IPS DF 6.9 (cell line): ENCODE measurements at places on chromosomes 12 and 14.

- no peak for DNase-seq
Observed at GRCh38 chr14:85533861-85534291, 3.9 kb downstream of the FLRT2 start.

GRCh38 chr12:89576572-89577220, 50.8 kb upstream of the POC1B start:
- DNase-seq: no peak

DNA sequence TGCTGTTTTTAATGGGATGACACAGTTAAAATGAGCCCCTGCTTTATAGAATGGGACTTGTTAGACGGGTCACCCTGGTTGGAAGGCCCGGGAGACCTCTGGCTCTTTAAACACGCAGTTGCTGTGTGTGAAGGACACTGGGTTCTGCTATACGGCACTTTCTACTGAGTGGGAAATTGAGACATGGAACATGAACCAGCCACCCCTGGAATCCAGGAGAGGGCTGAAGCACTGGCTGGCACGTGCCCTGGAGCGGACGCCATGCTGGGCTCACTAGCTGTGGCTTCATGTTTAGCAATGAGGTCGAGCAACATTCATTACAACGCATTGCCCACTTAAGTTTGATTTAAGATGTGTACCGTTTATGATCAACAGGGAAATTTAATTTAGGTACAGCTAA, 23.9 kb downstream of the CACNA1C start:
- DNase-seq: no peak

DNA sequence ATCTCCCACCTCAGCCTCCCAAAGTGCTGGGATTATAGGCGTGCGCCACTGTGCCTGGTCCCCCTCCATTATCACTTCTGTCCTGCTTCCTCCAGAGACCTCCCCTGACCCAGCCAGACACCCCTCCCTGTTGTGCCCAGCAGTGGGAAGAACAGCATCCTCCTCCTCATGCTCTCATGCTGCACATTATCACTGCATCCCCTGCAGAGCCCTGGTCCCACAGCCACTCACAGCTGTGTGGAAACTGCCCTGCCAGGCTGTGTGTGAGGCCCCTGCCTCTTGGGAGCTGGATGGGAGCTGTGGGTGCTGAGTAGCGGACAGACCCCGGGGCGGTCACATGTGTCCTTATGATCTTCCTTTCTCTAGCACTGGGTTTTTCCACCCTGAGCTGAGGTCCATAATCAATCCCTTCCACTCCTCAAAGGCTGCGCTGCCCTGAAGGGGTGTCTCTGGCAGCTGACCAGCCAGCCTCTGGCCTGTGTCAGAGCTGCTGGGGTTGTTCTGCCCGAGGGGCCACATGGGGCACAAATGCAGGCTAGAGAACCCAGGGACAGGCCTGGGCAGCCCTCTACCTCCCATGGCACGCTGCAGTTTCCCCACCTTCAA, 9.2 kb downstream of the HIP1R start:
- no peak for DNase-seq

DNA sequence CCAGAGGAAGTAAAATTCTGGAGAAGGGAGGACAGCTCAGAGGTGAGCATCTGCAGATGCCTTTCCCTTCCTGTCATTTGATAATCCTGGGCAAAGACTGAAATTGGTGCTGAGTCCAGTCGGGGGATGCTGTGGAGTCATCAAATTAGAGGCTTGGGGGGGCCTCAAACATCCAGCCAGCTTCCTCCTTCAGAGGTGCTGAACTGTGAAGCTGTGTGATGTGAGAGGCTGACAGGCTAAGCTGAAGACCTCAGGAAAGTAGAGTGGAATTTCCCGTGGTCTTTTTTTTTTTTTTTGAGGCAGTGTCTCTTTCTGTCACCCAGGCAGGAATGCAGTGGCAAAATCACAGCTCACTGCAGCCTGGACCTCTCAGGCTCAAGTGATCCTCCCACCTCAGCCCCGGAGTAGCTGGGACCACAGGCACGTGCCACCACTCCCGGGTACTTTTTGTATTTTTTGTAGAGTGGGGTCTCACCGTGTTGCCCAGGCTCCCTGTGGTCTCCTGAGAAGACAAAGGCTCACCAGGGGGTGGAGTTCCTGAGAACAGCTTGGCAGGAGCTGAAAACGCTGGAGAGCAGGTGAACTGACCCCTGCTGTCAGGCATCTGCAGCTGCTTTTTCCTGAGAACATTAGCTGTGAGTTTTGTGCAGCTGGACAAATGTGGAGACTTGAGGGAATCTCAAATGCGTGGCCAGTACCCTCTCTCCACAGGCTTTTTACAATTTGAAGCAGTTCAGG, 6.1 kb upstream of the TCL1B start:
- no peak for DNase-seq

DNA sequence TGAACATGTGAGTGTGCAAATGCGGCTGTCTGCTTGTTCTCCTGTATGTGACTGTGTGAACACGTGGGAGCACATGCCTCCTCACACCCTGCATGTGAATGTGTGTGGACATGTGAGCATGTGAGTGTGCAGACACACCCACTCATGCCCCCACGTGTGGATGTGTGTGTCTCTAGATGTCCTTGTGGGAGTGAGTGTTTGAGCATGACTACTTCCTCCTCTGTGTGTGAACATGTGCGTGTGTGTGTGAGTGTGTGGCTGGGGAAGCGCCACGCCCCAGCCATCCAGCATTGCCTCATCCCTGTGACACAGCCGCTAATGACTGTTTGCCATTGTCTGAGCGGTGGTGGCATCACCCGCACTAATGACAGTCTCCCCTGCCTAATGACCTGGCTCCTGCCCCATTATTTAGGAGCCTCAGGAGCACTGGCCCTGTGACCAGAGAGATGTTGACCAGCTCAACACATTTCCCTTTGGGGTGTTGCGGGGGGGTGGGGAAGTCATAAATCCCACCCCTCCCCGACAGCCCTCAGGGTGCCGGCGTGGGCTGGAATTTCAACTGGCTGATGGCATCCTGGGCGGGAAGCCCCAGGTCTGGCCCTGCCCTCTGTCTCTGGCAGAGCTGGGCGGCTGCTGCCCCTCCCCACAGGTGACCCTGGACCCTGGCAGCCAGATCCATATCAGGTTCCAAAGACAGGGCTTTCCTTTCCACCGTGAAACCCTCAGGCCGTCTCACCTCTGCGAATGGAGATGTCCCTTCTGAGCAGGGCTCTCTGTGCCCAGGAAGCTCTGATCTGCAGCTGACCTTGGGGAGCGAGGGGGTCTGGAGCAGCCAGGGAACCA, 11.5 kb upstream of the KRT80 start:
- DNase-seq: no peak

DNA sequence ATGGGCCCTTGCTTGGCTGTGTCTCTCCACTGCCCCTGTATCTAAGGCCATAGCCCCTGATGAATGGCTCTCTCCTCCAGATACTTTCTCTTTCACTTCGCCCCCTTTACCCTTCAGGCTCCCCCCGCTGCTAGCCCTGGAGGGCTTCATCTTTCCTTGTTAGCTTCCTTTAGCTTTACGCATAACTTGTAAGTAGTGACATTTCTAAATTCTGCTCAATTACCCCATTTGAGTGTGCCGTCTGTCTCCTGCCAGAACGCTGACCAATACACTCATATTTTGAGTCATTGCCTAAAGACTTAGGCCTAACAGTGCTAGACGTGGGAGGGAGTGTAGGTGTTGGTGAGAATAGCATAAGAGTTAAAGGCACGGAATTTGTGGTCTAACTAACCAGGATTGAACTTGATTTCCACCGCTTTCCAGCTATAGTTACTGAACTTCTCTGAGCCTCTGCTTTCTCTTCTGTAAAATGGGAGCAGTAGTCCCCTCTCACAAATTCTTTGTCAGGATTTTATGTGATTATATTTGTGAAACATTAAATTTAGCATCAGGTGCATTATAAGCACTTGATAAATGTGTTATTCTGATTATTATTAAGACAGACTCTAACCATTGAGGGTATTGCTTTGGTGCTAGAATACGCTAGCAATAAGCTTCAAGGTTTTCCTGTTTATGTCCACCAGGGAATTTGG, 129.3 kb downstream of the ZFP36L1 start:
- DNase-seq: no peak

- DNase-seq: no peak
Observed at GRCh38 chr12:121424624-121424975, 24.7 kb downstream of the RNF34 start.

GRCh38 chr12:13365748-13366366, 169.3 kb downstream of the EMP1 start:
- DNase-seq: no peak

DNA sequence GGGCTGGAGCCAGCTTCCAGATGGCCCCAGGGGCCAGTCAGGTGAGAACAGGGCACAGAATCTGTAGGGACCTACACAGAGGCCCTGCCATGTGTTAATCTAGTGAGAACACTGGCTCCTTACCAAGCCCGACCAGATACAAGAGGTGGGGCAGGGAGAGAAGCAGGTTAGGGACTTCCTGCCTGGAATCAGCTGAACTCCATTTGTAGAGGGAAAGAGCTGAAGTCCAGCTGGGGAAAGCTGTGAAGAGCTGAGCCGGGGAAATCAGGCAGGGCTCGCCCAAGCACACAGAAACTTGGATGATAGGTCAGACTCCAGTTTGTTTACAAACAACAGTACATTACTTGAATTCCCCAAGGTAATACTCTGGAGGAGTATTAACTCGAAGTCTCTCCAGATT, 46.7 kb downstream of the PTGER2 start:
- DNase-seq: no peak
